ENCODE measurements at places on chromosomes 5 and 9.
A peak's percentile ranks its signal among the peaks of the same experiment; 100 is the strongest.

DNA sequence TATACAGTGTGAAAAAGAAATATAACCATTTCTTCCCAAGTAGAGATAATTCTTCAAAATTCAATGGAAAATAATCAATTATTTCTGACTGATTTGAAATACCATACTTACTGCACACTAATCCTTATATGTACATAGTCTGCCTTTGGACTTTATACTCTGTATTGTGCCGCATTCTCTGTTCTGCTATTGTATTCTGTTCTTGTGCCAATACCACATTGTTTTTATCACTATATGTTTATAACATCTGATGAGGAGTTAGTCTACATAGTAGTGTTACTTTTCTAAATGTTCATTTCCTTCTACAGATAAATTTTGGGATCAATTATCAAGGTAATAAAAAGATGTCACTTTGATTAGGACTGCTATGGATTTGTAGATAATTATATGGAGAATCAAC is 16.7 kb upstream of the ZNF462 start:
- no peak for DNase-seq

DNA sequence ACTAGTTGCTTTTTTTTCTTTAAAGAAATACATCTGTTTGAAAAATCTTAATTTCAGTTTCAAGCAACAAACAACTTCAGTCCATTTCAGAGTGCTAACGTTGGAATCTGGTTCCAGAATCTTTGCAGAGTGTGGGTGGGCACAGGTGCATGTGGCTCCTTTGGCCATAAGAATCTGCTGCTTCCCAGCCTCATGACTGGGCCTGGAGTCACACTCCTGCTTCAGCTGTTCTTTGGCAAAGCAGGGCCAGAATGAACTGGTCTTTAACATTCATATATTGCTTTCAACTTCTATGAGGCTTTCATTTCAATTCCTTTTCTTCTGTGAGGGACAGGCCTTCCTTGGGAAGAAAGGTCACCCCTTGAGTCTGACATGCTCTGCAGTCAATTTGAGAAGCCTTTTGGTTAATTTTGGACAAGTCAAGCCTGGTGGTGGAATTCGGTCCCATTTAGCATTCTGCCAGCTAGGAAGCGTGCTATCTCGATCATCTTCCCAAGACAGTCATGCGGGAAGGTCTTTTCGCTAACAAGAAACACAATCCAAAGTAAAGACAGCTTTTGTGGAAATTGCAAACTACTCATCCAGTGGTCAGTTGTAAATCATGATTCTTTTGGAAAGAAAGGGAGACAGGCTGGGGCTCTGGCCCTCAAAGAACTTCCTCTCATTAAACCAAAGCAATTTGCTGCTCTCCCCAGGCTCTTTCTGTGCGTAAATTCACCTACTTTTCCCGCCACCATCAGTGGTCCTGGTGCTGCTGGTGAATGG is 55.2 kb downstream of the SLC1A3 start:
- no peak for DNase-seq

DNA sequence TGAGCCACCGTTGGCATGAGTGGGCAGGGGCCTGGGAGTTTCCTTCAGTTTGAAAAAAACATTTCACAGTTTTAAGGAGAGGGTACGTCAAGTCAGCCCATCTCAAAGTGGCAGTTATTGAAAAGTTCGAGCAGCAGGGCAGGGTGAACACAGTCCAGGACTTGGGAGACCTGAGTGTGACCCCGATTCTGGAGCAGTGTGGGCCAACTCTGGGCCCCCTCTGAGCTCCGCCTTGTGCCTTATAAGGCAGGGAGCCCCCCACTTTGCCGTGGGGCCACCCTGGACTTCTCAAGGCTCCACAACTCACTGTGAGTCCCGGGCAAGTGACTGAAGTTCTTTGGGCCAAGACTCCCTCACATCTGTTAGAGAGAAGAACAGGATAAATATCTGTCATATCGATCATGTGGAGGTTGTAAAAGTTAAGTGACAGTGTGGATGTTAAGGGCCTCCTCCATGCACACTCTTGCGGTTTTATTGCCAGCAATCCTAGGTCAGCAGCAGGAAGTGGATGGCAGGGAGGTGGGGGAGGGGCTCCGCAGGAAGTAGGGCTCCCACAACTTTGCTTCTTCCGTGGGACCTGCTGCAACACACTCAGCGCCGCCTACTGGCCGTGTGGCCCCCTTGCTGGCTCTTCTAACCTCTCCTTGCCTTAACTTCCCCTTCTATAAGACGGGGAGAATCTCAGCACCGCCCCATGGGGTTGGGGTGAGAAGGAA is 38.4 kb downstream of the HRH2 start:
- peak; percentile 55 for DNase-seq

DNA sequence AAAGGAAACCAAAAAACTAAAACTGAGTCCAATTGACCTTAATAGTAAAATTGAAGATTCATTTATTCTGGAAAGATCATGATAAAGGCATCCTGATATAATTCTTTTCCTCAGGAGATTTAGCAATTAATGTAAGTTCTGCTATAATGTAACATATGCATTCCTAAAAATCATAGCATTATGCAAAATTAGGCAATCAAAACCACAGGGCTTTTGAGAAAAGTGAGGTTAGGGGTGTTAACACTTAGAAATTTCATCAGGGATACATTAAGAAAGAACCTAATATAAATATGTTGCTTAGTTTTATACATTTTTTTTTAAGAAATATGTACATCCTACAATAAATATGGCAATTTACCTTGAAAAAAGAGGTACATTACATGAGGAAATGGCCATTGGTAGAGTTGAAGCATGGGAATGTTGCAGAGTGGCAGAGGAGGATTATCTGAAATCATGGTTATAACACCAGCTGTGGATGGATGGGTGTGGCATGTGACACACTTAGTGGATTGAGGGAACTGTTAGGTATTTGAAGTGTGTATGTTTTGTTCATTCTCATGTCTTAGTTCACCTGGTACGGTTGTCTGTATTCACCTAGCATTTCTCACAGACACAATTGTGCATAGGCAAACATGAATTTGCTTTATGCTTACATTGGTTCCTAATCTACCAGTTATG is 51.1 kb downstream of the CCNH start:
- no peak for DNase-seq

- no peak for DNase-seq
Measured at GRCh38 chr9:99778308-99778707, 43.4 kb upstream of the NR4A3 start.

GRCh38 chr5:56688402-56688801 is 126.9 kb upstream of the MAP3K1 start:
- DNase-seq = no peak

- DNase-seq = no peak
Measured at GRCh38 chr5:132059696-132060500, 557 bp upstream of the IL3 start.

- no peak for DNase-seq
Measured at GRCh38 chr5:97531549-97531948, 348.5 kb upstream of the RIOK2 start.

- DNase-seq = no peak
Measured at GRCh38 chr5:170450061-170450669, 53.7 kb upstream of the KCNIP1 start.

DNA sequence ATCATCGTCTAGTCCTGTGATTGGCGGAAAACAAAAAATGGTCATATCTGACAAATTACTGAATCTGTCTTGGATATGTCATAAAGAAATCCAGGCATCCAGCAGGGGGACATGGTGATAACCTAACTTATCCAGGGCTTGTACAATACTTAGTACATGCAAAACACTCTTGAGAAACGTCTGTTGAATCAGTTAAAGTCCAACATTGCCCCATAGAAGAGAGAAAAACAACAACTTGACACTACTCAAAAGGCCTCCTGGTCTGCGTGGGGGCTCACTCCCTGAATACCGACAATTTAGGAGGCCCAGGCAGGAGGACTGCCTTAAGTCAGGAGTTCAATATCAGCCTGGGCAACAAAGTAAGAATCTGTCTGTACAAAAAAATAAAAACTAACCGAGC is 217.5 kb downstream of the DCP2 start:
- DNase-seq = no peak

DNA sequence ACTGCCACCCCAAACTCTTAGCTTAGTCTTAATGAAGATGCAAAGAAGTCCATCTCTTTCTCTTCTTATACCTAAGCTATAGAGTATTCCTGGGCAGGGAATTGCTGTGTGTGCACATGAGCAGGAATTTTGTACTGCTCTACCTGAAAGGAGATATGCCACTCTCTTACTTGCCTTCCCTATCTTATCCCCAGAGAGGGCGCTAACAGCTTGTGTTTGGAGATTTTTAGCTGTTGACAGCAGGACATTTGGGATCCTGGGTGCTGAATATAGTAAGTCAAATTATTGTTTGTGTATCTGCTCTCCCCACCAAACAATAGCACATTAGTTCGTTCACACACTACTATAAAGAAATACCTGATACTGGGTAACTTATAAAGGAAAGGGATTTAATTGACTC is 159.5 kb downstream of the GABRG2 start:
- DNase-seq = no peak

DNA sequence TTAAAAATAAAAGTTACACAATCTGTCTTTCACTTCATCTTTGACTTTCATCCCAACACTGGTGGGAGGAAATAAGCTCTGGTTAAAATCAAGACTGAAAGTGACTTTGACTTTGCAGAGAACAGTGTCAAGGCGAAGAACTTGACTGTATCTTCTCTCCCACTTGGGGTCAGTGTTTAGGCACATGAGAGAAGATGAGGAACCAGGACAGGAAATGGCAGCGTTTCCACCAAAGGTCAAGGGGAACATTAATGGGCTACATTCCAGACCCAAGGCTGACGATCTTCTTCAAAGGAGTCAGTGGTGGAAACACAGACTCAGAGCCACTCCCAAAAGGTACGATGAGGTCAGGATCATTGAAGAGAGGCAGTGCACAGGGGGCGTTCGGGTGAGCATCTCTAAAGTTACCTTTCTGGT is 409.5 kb downstream of the ARHGEF28 start:
- DNase-seq = no peak

DNA sequence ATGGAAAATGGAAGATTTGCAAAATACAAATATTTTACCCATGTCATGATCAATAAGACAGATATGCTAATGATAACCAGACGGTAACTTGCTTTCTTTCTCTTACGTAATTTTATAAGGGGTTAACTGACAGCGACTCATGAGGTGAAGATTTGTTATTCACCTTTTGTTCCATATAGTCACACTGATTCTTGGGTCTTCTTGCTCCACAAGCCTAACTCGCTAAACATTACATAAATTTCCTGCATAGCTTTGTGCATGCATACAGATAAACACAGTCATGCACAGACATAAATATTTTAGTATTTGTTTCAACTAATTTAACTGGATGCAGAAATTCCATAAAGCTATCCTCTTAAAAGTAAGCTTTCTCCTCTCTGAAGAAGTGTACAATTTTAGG is 225.9 kb downstream of the VPS13A start:
- DNase-seq = no peak

GRCh38 chr9:69976152-69976551 is 67.5 kb upstream of the MAMDC2 start:
- DNase-seq = no peak

GRCh38 chr9:136225366-136225747 is 20.3 kb downstream of the QSOX2 start:
- peak; percentile 33 for DNase-seq

GRCh38 chr5:169695025-169695625 is 58.0 kb downstream of the DOCK2 start:
- DNase-seq = no peak

- no peak for DNase-seq
Measured at GRCh38 chr9:89428222-89428761, 69.6 kb downstream of the SEMA4D start.

- DNase-seq = no peak
Measured at GRCh38 chr9:130331573-130331972, 66.0 kb downstream of the HMCN2 start.
